HFFc6 (cell line): ENCODE measurements at places on chromosomes 2 and 18. TPM values are rescaled to one million over a fixed set of nuclear protein-coding genes. Genes with fewer than 3 reads are reported as not detected.

ALKAL2 gene
- not detected in 3 replicates for total RNA-seq

DNA sequence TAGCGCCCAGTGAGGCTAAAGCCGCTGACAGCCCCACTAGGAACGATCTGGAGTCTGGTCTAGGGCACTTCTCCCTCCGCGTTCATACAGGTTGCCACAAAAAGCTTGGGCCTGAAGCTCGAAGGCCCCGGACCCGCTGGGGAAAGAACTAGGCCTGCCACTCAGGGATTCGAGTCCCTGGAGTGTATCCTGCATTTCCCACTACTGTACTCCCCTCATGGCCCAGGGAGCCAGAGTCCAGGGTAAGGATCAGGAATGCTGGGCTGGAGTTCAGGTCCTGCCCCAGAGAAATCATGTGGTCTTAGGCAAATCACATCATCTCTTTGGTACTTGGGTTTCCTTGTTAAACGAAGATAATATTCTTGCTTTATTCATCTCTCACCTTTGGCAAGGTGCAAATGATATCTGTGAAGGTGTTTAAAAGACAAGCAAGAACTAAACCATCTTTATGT is 1.4 kb upstream of the ZFP36L2 start:
- peak overlapping the region; percentile 87 for H3K4me3 ChIP-seq
- peak overlapping the region; percentile 86 for H3K27ac ChIP-seq
- H3K4me1 ChIP-seq, result peaks cover 25% of the 10 kb centered on the region
- peaks cover 18% of the 10 kb centered on the region for H3K36me3 ChIP-seq

GRCh38 chr18:37385846-37386778 is 179.5 kb downstream of the CELF4 start:
- no peak overlapping the region for H3K4me3 ChIP-seq
- no peaks in the 10 kb centered on the region for H3K36me3 ChIP-seq
- no peaks in the 10 kb centered on the region; the same call in 1 of the 2 replicates for H3K4me1 ChIP-seq
- H3K27ac ChIP-seq, result no peak overlapping the region
- peaks cover 23% of the 10 kb centered on the region for H3K27me3 ChIP-seq
- DNase-seq, result peak; percentile 9

DNA sequence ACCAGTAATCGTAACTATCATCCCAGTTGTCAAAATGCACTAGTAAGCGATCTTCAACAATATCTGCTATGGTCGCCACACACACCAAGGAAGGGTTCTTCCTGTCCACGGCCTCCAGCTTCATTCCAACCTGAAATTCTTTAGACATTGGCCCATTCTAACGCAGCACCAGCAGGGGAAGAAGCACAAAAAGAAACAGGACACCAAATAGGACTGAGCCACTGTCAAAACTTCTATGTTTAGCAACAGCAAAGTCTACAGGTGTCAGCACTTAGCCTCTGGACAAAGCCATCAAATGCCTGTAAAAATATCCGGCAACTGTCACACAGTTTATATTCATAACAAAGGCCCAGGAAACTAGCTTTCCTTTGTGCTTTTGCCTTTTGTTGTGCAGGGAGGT is 175.0 kb downstream of the L3MBTL4 start:
- H3K4me1 ChIP-seq, result no peaks in the 10 kb centered on the region
- no peak overlapping the region for H3K27ac ChIP-seq
- H3K36me3 ChIP-seq, result no peaks in the 10 kb centered on the region
- DNase-seq, result no peak
- no peak overlapping the region for H3K4me3 ChIP-seq

DNA sequence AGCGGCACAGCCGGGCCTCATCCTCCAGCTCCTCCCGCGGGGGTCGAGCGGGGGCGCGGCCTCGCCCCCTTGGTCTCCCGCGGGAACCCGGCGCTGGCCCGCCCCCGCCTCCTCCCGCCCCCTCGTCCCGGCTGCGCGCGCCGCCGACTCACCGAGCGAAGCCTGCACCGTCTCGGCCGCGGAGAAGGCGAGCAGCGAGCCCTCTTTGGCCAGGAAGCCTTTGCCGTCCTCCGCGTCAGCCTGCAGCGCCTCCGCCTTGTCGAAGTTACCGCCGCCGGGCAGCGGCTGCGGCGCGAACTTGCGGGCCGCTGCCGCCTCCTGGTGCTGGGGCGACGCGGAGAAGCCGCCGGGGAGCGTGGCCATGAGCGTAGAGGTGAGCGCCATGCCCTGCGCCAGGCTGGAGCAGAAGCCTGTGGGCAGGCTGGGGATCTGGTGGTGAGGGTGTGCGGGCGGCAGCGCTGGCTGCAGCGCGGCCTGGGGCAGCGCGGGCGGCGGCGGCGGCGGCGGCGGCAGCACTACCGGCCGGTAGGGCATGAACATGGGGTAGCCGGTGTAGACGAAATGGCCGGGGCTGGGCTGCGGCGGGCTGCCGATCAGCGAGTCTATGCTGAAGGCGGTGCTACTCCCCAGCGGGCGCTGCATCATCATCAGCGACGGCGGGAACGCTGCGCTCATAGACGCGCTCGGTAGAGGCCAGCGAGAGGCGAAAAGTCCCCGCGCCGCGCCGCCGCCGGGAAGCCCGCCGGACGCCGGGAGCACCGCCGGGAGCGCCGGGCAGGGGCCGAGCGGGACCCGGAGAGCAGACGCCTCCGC is 683 bp downstream of the GBX2 start:
- DNase-seq, result peak; percentile 12
- H3K4me1 ChIP-seq, result peaks cover 16% of the 10 kb centered on the region; the same call in 1 of the 2 replicates
- peaks cover 60% of the 10 kb centered on the region for H3K27me3 ChIP-seq
- no peaks in the 10 kb centered on the region for H3K36me3 ChIP-seq
- no peak overlapping the region for H3K4me3 ChIP-seq
- H3K27ac ChIP-seq, result no peak overlapping the region

DNA sequence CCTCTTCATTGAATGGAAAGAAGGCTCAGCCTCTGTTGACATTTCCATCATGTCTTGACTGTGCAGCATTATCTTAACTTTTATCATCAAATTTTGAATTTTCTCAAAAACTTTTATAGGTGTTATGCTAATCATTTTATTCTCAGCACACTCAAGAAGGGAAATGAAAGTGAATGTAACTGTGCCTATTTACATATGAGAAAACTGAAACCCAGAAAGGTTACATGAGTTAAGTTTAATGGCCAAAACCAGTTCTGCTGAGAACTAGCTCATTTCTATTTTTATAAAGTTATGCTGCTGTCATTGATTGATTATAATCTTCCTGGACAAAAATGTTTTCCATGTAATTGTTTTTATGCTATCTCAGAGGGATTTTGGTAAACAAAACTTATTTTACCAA is 618.8 kb upstream of the NRXN1 start:
- no peaks in the 10 kb centered on the region for H3K27me3 ChIP-seq
- DNase-seq, result no peak
- H3K4me1 ChIP-seq, result peaks cover 8% of the 10 kb centered on the region; the same call in 1 of the 2 replicates
- H3K4me3 ChIP-seq, result peak overlapping the region; percentile 16; the same call in 1 of the 2 replicates
- no peaks in the 10 kb centered on the region for H3K36me3 ChIP-seq

DNA sequence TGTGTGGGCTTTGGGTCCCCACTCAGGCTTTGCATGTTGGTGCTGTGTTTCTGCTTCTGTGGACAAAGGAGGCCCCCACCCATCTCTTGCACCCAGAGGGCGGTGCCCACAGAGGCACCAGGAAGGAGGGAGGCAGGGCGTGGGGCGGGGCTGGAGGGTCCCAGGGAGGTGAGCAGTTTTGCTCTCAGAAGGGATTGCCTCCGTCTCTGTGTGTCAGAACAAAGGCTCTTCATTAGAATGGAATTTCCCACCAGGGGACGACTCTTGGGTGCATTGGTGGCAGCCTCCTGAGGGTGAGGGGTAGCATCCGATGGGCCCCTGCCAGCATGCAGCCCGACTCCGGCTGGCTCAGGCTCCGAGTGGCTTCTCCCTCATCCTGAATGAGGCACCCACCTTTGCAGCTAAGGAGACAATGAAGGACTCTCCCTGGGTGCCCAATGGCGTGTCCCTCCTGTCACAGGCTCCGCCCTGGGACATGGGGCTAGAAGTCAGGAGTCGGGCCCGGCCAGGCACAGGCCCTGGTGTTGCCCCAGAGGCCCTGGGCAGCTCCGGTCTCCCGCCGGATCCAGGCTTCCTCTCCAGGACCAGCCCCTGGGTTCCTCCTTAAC is 7.0 kb upstream of the ERFE start:
- H3K27me3 ChIP-seq, result no peaks in the 10 kb centered on the region
- peaks cover 10% of the 10 kb centered on the region for H3K4me1 ChIP-seq
- H3K27ac ChIP-seq, result no peak overlapping the region
- no peaks in the 10 kb centered on the region for H3K36me3 ChIP-seq
- DNase-seq, result no peak
- H3K4me3 ChIP-seq, result no peak overlapping the region
